Right forelimb (tissue), 1 donor: ENCODE measurements at places on chromosomes 5 and 9.

DNA sequence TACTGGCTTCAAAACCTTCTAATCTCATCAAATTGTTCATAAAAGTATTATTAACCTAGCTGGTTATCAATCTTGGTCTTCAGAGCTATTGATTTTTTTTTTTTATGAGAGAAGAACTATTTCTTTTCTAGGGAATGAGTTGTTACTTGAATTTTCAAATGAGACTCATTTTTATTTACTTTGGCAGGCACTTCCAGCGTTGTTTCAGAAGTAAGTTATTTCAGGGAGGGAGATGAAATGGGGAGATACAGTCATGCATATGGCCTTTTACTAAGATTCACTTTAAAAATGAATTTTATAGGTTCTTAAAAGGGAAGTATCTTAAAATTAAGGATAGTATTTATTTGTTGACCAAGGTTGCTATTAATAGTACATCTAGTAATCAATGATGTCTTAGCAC is 129.6 kb downstream of the IZUMO3 start:
- no peak for DNase-seq

DNA sequence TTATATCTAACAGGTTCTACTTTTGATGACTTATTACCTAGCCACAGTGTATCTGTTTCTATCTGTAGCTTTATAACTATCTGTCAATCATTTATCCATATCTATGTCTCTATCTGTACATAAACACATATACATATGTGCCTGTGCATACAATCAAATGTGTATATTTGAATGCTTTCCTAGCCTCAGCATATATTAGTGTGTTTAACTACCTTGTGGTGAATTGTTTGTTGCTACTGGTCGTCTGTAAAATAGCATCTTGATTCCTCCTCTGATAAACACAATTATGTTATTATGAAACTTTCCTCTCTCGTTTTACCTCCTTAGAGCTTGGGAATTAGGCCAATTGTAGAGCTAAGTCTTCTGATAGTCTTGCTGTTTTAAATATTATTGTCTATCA is 44.4 kb downstream of the PARP8 start:
- no peak for DNase-seq

DNA sequence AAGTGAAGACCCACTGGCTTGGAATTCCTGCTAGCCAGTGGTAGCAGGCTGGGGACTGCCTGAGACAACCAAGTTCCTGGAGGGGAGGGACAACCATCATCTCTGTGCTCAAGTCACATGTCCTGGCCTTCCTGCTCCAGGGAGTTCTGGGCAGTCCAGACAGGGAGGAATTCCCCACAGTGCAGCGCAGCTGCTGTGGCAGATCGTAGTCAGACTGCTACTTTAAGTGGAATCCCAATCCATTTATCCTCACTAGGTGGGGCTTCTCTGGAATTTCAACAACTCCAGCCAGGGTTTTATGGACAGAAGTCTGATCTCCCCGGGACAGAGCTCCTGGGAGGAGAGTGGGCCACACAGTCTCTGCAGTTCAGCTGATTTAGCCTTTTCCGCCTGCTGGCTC is 20.9 kb upstream of the OR5C1 start:
- no peak for DNase-seq

DNA sequence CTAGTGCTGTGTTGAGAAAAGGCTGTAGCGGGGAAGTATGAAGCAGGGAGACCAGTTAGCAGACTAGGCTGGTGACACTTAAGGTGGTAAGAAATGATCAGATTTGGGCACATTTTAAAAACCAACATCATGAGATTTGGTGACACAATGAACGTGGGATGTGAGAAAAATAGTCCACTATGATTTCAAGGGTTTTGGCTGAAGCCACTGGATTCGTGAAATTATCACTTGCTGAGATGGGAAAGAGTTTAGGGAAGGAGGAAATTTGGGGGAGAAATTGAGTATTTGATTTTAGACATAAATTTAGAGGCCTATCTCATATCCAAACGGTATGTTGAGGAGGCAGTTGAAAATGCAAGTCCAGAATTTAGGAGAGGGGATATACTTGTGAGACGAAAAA is 23.1 kb downstream of the SKP2 start:
- no peak for DNase-seq

DNA sequence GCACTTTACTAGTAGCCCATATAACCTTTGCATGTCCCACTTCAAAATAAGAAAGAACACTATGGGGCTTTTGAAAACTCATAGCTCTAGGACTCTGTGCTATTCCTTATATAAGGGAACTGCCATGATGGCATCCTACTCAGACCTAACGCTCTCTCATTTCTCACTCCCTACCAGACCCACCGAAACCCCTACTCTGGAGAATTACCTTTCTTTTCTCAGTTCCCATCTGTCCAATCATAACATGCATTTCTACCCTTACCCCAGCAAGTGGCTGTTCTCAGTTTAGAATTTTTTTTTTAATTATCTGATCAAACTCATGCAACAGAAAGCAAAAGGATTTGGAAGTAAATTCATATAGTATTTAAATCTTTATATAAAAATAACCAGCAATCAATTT is 27.3 kb downstream of the CARNMT1 start:
- no peak for DNase-seq

- DNase-seq = peak; percentile 61
Measured at GRCh38 chr9:123401879-123402513, 46.0 kb downstream of the CRB2 start.

DNA sequence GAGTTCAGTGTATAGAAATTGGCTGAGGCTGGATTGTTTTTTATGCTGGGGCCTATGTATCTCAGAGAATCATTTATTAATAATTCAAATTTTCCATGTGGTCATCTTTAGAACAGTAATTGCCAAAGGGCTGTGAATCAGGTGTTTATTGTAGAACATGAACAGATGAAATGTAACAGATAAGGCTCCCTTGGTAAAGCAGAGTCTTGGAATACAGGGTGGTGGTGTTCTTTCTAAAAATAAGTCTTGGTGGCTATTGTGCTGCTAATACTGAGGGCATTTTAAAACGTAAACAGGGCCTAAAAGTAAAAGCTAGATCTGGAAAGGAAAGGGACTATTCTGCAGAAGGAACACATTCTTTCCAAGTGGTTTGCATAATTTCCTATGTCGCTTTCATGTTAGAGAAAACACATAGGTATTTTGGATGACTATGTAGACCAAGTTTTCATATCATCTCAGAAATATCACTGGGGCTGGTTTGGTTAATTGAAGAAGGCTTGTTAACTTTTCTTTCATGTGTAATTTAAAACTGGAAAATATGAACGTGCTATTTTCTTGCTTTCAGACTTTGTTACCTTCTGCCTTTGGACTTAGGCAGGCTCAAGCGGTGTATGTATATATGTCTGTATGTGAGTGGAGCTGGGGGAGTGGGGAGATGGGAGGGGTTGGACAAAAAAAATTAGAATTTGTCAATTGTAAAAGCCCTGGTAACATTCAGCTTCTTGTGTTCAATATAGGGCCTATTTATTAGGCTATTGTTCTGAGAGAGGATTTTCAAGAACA is 119.9 kb upstream of the ANKRD55 start:
- DNase-seq = no peak

- no peak for DNase-seq
Measured at GRCh38 chr9:3464033-3464638, 61.7 kb downstream of the RFX3 start.

DNA sequence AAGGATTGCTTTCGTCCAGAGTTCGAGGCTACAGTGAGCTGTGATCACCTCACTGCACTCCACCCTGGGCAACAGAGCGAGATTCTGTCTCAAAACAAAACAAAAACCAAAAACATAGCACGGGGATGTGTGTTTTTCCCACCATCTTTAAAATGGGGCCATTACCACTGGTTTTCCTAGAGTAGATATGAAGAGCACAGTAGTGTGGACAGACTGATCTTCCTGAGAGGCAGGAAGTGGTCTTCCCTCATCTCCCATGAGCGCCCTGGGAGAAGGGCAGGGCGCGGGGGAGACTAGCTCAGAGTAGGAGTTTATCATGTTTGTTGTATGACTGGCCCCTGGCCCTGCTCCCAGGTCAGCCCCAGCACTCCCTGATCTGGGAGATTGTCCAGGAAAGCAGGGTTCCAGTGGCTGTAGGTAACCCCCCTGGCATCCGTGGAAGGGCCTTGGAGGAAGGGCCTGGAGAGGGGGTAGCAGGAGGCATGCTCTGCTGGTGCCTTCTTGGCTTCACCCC is 2.3 kb downstream of the SUSD3 start:
- no peak for DNase-seq

- no peak for DNase-seq
Measured at GRCh38 chr5:41148448-41148847, 64.9 kb downstream of the C6 start.

- DNase-seq = no peak
Measured at GRCh38 chr5:124494540-124495116, 251.8 kb downstream of the ZNF608 start.

DNA sequence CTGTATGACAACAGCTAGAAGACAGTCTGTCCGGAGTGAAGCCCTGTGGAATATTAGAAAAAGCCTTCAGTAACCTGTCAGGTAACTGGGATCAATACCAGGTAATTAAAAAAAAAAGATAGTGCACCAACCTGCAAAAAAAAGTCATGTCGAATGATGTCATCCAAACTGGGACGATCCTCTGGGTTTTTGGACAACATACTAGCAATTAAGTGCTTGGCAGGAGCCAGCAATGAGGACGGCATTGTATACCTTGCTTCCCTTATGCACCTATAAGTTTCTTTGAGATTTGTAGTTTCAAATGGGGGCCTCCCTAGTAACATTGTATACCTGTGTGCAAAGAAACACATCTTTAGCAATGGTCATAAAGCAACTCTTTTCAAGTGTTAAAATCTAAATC is 2.8 kb downstream of the PLK2 start:
- DNase-seq = no peak

- DNase-seq = no peak
Measured at GRCh38 chr5:40202814-40203440, 476.8 kb upstream of the PTGER4 start.

DNA sequence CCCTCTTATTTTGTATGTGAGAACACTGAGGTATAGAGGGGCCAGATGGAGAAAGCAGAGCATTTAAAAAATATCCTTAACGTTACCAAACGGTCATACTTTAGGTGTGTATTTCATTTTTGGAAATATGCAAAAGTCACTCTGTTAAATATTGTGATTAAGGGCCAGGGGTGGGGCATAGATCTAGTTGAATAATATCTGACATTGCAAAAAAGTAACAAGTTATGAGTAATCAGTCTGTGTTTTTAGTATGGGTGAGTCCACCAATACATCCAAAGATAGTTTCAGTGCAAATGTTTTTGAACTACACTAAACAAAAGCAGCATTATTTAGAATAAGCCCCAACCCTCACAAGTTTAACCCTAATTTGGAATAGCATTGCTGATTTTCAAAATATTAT is 45.3 kb upstream of the CCDC112 start:
- no peak for DNase-seq

- DNase-seq = no peak
Measured at GRCh38 chr9:715300-715699, 126.2 kb upstream of the DMRT1 start.

DNA sequence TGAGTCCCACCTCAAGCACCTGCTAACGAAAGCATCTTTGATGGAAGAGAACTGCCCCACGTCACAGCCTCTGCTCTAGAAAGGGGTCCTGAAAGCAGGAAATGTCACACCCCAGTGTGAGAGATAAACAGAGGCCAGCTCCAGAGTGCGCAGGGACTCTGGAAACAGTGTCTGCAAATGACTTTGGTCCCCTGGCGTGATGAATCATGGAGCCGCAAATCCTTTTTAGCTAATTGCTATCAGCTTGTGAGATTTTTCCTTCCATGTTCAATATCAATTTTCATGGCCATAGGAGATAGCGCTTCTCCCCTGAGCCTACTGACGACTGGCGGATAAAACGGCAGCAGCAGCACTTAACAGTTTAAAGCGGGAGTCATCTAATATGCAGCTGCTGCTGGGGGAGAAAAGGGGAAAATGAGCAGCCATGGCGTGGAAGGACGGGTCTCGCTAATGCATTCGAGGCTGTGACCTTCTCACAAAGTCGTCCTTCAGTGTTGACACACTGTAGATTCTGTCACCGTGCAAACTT is 209.6 kb upstream of the IRX1 start:
- no peak for DNase-seq

DNA sequence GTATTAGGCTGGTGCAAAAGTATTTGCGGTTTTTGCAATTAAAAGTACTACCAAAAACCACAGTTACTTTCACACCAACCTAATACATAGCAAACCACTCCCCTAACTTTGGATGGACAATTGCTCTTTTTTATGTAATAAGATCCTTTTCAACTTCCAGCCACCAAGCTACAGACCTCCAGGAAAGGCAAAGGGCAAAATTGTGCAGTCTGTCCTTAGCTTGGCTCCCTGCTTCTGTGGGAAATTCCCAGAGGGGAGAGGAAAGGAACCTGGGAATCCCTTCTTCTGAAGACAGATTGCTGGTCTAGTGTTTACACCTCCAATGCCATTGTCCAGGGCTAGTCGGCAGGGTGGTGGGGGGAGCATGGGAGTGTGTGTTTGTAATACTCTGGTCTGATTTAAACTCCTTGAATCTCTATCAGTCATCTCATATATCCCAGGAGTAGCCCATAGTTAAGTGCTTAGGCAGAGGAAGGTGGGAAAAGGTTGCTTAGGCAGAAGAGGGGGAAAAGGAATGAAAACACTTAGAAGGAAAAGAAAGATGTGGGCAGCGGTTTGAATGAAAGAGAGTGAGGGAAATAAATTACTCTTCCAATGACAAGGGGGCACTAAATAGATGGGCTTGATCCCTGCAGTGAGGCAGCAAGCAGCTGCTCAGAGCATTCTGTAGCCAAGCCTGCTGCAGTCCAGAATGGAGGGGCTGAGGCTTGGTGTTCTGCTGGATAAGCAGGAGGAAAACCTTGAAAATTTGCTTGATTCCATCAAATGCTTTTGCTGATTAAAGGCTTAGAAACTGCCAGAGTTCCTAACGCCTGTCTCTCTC is 86.9 kb upstream of the MAP1B start:
- no peak for DNase-seq

DNA sequence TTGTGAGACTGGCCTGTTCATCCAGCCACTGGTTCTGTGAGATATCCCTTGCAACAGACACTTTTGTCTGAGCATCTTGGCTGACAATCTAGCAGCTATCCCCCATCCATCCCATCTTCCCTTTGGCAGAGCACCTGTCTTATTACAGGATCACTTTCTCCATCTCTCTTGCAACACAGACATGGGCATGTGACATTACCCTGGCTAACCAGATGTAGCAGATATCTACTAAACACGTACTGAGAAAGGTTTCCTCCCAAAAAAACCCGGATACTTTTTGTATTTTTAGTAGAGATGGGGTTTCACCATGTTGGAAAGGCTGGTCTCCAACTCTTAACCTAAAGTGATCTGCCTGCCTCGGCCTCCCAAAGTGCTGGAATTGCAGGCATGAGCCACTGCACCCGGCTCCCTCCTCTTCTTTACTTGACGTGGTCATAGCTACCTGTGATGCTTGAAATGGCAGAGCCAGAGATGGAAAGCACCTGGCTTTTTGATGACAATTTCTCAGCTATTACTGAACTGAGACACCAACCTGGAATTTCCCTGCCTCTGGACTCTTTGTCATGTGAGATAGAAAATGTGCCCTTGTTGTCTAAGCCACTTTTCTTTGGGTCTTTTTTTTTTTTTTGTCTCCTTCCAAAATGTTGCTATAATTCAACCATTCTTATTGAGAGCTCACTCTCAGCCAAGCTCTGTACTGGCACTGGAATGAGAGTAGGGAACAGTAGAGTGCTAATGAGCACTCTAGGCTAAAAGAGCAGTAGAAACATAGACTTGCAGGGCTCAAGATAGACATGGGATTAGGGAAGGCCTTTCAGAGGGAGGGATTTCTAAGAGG is 32.6 kb downstream of the FNBP1 start:
- no peak for DNase-seq
